Substantia nigra (tissue), 51 donors: ENCODE measurements at places on chromosomes 5 and 9.

GRCh38 chr9:120946259-120946658, 19.7 kb upstream of the TRAF1 start:
- DNase-seq, result no peak

DNA sequence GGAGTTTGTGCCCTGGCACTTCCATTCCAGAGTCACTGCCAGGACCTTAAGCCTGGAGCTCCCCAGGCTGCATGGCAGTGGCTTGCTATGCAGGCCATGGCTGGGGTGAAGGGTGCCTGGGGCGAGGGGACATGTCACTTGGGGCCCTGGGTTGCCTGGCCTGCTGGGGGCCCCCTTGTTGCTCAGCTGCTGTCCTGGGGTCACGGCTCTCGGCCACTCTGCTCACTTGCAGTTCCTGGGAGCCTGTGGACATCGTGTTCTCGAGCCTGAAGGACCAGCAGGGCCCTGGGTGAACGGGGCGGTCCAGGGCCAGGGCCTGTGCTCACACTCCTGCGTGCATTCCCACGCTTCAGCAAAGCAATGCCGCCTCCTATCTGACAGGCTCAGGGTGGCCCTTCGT, 14.5 kb upstream of the SLC2A6 start:
- no peak for DNase-seq

- DNase-seq, result no peak
Measured at GRCh38 chr9:110283751-110284150, 27.4 kb upstream of the TXN start.

- DNase-seq, result no peak
Measured at GRCh38 chr5:172635038-172635437, 6.0 kb upstream of the NEURL1B start.

- DNase-seq, result no peak
Measured at GRCh38 chr9:114775981-114776380, 29.9 kb downstream of the TNFSF15 start.

DNA sequence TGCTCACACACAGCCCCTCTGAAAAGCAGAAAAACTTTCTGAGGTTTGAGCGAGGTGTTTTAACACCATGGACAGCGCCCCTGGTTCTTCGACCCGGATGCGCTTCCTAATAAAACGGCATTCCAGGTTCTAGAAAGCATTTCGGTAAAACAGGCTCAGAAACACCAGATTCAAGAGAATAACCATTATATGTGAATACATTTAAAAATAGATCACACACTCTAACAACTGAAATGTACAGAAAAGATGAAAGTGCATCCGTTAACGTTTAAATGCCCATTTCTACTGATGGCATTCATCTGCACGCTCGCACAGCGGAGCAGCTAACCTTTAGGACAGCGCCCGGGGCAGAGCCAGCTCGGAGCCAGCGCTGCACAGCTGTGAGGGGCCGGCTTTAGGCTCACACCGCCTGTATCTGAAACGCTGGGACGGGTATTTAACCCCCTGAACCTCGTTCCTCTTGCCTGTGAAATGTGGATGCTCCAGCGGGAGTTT, 26.3 kb upstream of the TENT4A start:
- DNase-seq, result no peak

DNA sequence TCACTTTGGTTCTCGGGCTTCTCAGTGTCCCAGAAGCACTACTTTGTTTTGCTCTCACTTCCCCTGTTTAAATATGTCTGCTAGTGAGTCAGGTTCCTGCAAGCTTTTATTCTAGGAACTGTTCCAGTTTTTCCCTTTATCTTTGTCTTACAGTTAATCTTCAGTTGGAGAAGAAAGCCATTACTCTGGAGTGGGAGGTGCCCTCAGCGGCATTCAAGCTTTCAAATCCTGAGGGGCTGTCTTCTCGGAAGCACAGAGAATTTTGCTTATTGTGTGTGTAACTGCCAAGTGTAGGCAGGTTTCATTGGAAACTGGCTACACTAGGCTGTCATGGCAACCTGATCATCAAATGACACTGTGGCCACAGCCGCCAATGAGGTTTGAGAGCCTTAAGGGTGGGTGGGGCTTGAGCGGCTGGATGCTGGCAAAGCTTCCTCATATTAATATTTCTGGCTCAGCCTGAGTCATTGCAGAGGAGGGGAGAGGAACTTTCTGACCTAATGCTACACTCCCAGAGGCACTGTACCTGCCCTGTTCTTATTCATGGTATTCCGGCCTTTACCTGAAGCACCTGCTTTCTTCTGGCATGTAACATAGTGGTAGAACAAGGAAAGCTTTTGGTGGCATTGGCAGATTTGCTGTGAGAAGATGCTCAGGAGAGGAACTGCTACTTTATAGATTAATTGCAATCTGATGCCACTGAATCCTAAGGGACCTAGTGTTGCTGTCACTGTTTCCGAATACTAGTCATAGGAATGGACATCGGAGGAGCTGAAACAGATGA, 26.3 kb downstream of the SLC25A25 start:
- DNase-seq, result peak; percentile 88

- no peak for DNase-seq
Measured at GRCh38 chr5:68233075-68233474, 17.5 kb downstream of the PIK3R1 start.

DNA sequence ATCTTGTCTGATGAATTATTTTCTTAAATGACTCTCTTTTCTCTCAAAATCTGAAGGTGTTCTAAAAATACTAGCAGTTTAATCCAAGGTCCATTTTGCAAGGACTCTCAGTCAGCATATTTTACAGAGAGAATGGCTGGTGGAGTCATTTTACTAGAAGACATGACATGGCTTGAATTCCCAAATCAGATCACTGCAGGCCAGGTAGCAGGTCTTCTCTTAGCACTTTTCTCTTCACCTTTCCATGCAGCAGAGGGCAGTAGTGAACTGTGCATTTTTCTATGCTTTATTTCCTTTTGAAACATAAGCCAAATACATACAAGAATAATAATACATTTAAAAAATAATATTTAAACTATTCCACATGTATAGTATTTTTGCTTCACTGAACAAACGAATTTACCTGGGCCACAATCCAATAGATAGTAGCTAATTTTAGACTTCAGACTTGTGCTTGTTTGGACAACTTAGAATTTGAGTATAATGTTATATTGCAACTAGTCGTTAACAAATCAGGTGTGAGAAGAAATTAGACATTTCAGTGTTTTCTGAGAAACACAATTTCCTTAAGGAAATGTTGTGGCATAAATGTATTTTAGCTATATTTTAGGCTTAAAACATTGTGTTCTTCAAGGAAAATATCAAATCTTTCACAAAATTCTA, 289.4 kb upstream of the DAB2 start:
- no peak for DNase-seq

DNA sequence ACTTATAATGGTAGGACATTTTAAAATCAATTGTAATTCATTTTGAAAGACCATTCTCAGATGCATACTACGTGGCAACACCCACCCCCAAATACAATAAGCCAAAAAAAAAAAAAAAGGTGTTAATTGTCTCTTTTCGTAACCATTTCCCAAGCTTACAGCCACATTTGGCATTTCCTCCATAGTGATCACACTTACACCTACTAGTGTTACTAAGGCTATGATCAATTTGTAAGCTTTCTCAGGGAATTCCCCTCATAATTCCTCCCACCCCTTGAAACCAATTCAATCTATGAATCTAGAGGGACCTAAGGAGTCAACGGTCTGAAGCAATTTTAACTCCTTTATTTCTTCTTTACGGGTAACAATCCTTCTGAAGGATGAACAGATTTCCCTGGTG, 40.1 kb downstream of the NR2F1 start:
- DNase-seq, result no peak

DNA sequence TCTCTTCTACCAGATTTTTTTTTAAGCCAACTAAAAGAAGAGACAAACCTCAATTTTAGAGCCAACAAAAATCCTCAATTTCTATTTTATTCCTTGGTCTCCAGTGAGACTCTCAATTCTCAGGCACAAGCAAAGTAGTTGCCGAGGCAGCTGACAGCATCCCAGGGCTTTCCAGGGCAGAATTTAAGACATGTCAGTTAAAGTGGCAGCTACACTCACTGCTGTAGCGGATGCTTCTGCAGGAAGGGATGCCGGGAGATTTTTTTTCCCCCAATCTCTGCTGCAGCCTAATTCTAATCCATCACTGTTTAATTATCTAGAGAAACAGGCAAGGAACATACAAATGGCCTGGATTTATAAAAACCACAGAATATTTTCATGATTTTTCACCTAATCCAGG, 57.0 kb downstream of the TTC39B start:
- DNase-seq, result no peak

GRCh38 chr5:102453716-102454115, 45.1 kb downstream of the SLCO6A1 start:
- DNase-seq, result no peak

- DNase-seq, result no peak
Measured at GRCh38 chr5:109100971-109101370, 308.8 kb downstream of the PJA2 start.

DNA sequence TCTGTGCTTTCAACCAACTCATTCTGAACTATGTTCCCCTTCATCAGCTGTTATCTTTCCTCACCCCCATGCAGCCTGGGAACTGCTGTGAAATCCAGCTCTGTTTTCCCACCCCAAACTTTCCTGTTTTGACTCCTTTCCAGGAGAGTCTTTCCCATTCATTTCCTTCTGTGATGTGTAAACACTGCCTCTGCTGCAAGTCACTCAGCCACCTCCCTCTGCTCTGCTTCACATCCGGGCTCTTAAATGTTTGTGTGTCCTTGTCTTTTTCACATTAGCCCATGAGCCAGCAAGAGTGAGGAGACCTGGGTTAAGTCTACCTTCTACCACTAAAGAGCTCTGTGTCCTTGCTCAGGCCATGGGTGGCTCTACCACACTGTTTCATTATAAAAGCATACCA, 137.5 kb downstream of the ICE1 start:
- no peak for DNase-seq

GRCh38 chr5:149172709-149173505, 31.6 kb downstream of the ABLIM3 start:
- no peak for DNase-seq

GRCh38 chr5:141672841-141673813, 8.9 kb downstream of the ARAP3 start:
- no peak for DNase-seq

- DNase-seq, result no peak
Measured at GRCh38 chr9:91379426-91379825, 17.7 kb upstream of the AUH start.

GRCh38 chr5:127002390-127002789, 28.0 kb downstream of the MARCHF3 start:
- DNase-seq, result no peak

DNA sequence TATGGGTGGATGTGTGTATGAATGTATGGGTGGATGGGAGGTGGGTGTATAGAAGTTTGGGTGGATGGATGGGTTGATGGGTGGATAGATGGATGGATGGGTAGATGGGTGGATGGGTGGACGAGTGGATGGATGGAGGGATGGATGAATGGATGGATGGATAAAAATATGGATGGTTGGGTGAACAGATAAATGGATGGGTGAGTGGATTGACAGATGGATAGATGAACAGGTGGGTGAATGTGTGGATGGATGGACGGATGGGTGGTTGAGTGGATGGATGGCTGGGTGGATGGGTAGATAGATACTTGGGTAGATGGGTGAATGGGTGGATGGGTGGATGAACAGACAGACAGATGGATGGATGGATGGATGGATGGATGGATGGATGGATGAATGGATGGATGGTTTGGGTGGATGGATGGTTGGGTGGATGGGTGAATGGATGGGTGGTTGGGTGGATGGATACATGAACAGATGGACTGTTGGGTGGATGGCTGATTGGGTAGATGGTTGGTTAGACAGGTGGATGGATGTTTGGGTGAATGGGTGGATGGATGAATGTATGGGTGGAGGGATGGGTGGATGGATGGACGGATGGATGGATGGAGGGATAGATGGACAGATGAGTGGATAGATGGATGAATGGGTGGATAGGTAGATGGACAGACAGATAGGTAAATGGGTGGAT, 166.8 kb downstream of the IRX2 start:
- DNase-seq, result no peak

- DNase-seq, result no peak
Measured at GRCh38 chr5:55218967-55219366, 8.1 kb downstream of the MCIDAS start.

GRCh38 chr9:116336133-116336862, 182.7 kb downstream of the PAPPA start:
- DNase-seq, result no peak
